Mesothelial cell of epicardium (in vitro differentiated cells): ENCODE measurements at places on chromosomes 5 and 9.
A peak's percentile ranks its signal among the peaks of the same experiment; 100 is the strongest.

- DNase-seq = no peak
- peaks cover 26% of the 10 kb centered on the region for H3K27me3 ChIP-seq
- H3K27ac ChIP-seq = no peak overlapping the region
- no peaks in the 10 kb centered on the region for H3K36me3 ChIP-seq
- H3K4me3 ChIP-seq = no peak overlapping the region
Observed at GRCh38 chr9:26662476-26662875, 230.1 kb downstream of the CAAP1 start.

- no peaks in the 10 kb centered on the region for H3K4me1 ChIP-seq
- peaks cover 23% of the 10 kb centered on the region for H3K27me3 ChIP-seq
- H3K36me3 ChIP-seq = no peaks in the 10 kb centered on the region
- no peak for DNase-seq
- H3K4me3 ChIP-seq = no peak overlapping the region
Observed at GRCh38 chr9:99079542-99079941, 25.4 kb upstream of the TGFBR1 start.

GRCh38 chr5:170773024-170773985 lies 10.2 kb upstream of the GABRP start:
- no peaks in the 10 kb centered on the region for H3K36me3 ChIP-seq
- peaks cover 3% of the 10 kb centered on the region for H3K27me3 ChIP-seq
- H3K27ac ChIP-seq = no peak overlapping the region
- no peak for DNase-seq
- no peak overlapping the region for H3K4me3 ChIP-seq

DNA sequence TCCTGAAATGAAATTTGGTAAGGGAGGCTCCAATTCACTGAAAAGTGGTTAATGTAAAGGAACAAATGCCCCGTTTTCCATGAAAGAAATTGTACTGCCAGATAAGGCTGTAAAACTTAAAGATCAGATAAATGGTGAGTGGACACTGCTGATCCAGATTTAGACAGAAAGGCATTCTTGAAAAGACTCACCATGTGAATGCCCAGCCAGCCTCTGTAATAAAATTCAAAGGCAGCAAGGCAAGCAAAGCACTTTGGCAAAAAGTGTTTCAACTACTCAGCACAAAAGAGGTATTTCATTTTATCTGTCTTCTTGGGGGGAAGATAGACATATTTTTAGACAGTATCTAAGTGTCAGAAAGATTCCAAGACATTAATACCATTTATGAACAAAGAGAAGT lies 133.6 kb downstream of the MLLT3 start:
- DNase-seq = no peak
- no peaks in the 10 kb centered on the region for H3K27me3 ChIP-seq
- H3K4me3 ChIP-seq = no peak overlapping the region
- H3K36me3 ChIP-seq = no peaks in the 10 kb centered on the region
- H3K27ac ChIP-seq = no peak overlapping the region

- H3K4me3 ChIP-seq = no peak overlapping the region
- no peak for DNase-seq
- no peaks in the 10 kb centered on the region for H3K4me1 ChIP-seq
- H3K36me3 ChIP-seq = peaks cover 9% of the 10 kb centered on the region
- no peak overlapping the region for H3K27ac ChIP-seq
Observed at GRCh38 chr5:123549256-123549904, 37.4 kb downstream of the CSNK1G3 start.

GRCh38 chr5:83475391-83475863 lies 3.9 kb downstream of the VCAN start:
- peaks cover 2% of the 10 kb centered on the region for H3K27me3 ChIP-seq
- no peak for DNase-seq
- H3K27ac ChIP-seq = peak overlapping the region; percentile 51
- H3K4me1 ChIP-seq = peaks cover 46% of the 10 kb centered on the region
- peaks cover 8% of the 10 kb centered on the region for H3K36me3 ChIP-seq

DNA sequence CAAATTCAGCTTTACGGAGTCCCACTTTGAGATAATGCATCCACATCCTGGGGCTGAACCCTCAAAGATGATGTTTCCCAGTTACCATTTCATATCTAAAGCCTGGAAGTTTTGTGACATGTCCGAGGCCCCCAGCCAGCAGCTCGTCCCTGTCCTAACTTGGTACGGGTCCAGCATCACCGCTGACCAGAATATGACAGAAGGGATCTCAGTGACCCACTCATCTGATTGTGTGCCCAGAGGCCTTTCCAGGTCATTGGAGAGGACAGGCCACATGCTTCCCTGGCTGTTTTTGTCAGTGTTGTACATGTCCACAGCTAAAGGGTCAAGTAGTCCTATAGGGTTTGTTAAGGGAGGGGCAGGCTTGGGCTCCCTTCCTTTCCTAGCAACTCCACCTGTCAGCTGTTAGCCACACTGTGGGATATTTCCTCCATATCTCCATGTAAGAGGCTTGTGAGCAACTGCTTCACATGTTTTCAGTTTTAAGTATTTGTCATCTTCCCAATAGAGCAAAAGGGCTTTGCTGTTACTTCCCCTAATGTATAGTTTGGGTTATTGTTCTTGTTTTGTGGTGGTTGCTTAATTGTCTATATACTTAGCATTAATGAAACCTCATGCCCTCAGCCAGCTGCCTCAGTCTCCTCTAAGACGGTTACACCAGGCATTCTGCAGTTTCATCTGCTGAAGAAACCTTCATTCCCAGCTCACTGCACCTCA lies 33.4 kb downstream of the SECISBP2 start:
- DNase-seq = no peak
- H3K4me3 ChIP-seq = no peak overlapping the region
- peaks cover 74% of the 10 kb centered on the region for H3K36me3 ChIP-seq
- no peaks in the 10 kb centered on the region for H3K4me1 ChIP-seq
- no peak overlapping the region for H3K27ac ChIP-seq

DNA sequence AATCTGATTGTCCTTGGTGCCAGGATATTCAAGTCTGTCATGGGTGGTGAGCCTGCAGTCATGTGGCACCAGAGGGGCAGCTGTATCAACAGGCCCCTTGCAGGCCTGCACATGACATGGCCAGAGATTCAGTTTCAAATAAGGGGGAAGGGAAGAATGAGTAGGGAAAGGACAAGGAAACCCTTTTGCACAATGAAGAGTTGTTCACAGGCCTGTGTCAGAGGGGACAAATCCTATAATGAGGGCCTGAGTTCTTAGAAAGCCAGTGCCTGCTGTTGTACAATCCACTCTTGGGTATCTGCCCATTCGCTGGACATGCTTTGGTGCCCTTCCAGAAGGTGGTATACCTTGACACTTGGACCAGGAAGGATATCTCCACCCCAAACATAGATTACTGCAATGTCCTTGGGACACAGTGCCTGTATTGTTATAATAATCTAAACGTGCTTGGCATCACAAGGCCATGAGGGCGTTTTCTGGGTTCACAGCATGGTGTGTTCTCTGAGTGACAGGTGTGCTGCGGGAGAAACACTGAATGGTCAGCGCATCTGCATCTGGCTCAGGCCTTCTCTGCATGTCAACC lies 1.9 kb upstream of the TMEM171 start:
- peaks cover 55% of the 10 kb centered on the region for H3K27me3 ChIP-seq
- no peak overlapping the region for H3K27ac ChIP-seq
- no peak for DNase-seq
- H3K4me3 ChIP-seq = no peak overlapping the region

- H3K4me1 ChIP-seq = peaks cover 20% of the 10 kb centered on the region
- H3K27me3 ChIP-seq = peaks cover 11% of the 10 kb centered on the region
- H3K27ac ChIP-seq = no peak overlapping the region
- peaks cover 11% of the 10 kb centered on the region for H3K36me3 ChIP-seq
- DNase-seq = no peak
Observed at GRCh38 chr5:127515693-127516440, 1.6 kb upstream of the PRRC1 start.

DNA sequence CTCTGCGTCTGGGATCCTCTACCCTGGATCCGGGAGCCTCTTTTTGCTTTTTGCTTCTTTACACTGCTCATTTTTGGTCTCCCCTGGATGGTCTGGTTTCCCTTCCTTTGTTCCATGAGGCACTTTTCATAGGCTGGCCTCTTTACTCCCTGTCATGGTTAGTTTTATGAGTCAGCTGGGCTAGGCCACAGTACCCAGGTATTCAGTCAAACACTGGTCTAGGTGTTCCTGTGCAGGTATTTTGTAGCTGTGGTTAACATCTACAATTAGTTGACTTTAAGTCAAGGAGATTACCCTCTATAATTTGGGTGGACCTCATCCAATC lies 17.5 kb downstream of the ANKRD33B start:
- no peaks in the 10 kb centered on the region for H3K36me3 ChIP-seq
- H3K4me1 ChIP-seq = peaks cover 19% of the 10 kb centered on the region
- no peak overlapping the region for H3K27ac ChIP-seq
- no peak overlapping the region for H3K4me3 ChIP-seq
- no peaks in the 10 kb centered on the region for H3K27me3 ChIP-seq

- H3K27ac ChIP-seq = no peak overlapping the region
- H3K4me3 ChIP-seq = no peak overlapping the region
- H3K36me3 ChIP-seq = no peaks in the 10 kb centered on the region
- no peak for DNase-seq
- H3K4me1 ChIP-seq = peaks cover 30% of the 10 kb centered on the region
Observed at GRCh38 chr9:83065233-83065632, 2.3 kb upstream of the RASEF start.

GRCh38 chr5:167207081-167207480 lies 1084.4 kb upstream of the WWC1 start:
- H3K27ac ChIP-seq = no peak overlapping the region
- no peaks in the 10 kb centered on the region for H3K4me1 ChIP-seq

GRCh38 chr5:131758520-131758900 lies 38.3 kb downstream of the FNIP1 start:
- peaks cover 6% of the 10 kb centered on the region for H3K4me1 ChIP-seq
- DNase-seq = no peak
- no peak overlapping the region for H3K4me3 ChIP-seq
- no peaks in the 10 kb centered on the region for H3K27me3 ChIP-seq
- H3K27ac ChIP-seq = no peak overlapping the region

DNA sequence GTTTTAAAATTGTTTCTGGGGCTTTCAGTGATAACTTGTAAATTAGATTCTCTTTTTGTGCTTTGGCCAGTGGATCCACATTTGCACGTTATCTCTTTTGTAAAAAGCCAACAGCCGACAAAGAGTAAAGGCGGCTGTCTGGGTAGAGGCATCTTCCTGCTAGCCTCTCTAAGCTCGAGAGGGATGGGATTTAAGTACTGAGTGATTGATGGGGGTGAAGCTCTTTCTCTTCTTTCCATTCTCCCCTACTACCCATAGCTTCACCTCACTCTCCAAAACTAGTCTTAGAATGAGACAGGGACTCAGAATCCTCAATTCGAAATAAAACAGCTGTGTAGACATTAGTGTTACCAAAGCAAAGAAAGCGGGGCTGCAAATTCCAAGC lies 3.4 kb downstream of the PBX3 start:
- H3K36me3 ChIP-seq = peaks cover 2% of the 10 kb centered on the region
- H3K27ac ChIP-seq = no peak overlapping the region
- peak overlapping the region; percentile 93 for H3K4me3 ChIP-seq

- no peaks in the 10 kb centered on the region for H3K36me3 ChIP-seq
- H3K27ac ChIP-seq = no peak overlapping the region
- DNase-seq = no peak
- H3K27me3 ChIP-seq = peaks cover 10% of the 10 kb centered on the region
- no peak overlapping the region for H3K4me3 ChIP-seq
Observed at GRCh38 chr5:158769696-158770095, 330.0 kb downstream of the EBF1 start.

DNA sequence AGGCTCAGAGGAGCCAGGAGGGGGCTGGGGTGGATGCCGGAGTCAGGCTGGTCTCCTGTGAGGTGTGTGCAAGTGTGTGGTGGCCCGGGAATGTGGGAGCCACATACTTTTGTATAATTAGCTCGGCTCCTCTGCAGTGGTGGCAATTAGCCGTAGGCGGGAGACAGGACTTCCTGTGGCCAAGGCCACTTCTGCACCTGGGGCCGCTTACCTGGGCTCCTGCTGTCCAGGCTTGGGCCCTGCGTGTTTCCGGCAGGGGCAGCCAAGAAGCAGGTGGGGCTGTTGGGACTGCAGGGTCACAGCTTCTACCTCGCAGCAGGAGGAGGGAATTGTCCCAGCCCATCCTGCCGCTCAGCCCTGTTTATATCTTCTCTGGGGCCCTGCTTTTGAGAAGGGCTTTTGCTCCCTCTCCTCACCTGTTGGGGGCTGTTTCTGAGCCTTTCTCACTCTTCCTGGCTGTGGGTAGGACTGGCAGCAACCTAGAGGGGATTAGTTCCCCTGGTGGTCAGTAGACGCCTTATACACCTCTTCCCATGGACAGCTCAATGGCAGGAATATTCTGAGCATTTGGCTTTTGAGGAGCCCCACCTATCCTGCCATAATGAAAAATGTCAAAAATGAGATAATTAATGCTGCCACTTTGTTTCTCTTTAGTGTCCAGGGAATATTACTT lies 145.4 kb upstream of the PITX1 start:
- H3K27ac ChIP-seq = no peak overlapping the region
- H3K27me3 ChIP-seq = peaks cover 8% of the 10 kb centered on the region

GRCh38 chr9:131951905-131952304 lies 127.8 kb downstream of the MED27 start:
- H3K27me3 ChIP-seq = no peaks in the 10 kb centered on the region
- no peak overlapping the region for H3K4me3 ChIP-seq
- peaks cover 20% of the 10 kb centered on the region for H3K36me3 ChIP-seq
- H3K27ac ChIP-seq = no peak overlapping the region
- H3K4me1 ChIP-seq = no peaks in the 10 kb centered on the region

GRCh38 chr9:116647515-116647809 lies 39.6 kb upstream of the TRIM32 start:
- H3K4me1 ChIP-seq = peaks cover 8% of the 10 kb centered on the region
- H3K27ac ChIP-seq = no peak overlapping the region
- DNase-seq = no peak
- peaks cover 10% of the 10 kb centered on the region for H3K36me3 ChIP-seq
- H3K4me3 ChIP-seq = no peak overlapping the region
- peaks cover 4% of the 10 kb centered on the region for H3K27me3 ChIP-seq

DNA sequence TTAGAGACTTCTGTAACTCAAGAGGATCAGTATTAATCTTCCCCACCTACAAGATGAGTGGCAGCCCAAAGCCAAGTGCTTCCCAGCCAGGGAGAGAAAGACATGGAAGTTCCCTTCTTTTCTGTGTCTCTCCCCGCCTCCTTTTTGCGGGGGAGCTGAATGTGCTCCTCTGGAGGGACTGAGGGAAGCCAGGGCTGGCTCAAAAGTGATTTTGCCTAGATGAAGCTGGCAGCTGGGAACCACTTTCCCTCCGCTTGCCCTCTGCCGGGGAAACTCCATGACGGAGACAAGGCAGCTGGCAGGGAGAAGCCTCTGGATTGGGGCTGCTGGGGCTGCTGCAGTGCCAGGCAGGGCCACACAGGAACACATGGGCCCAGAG lies 24.4 kb downstream of the EGR1 start:
- H3K4me1 ChIP-seq = peaks cover 36% of the 10 kb centered on the region
- H3K27me3 ChIP-seq = peaks cover 13% of the 10 kb centered on the region
- H3K27ac ChIP-seq = no peak overlapping the region
- no peaks in the 10 kb centered on the region for H3K36me3 ChIP-seq
- no peak overlapping the region for H3K4me3 ChIP-seq
- DNase-seq = no peak

GRCh38 chr9:107929443-107929842 lies 439.9 kb upstream of the KLF4 start:
- H3K27me3 ChIP-seq = no peaks in the 10 kb centered on the region
- DNase-seq = no peak
- peaks cover 25% of the 10 kb centered on the region for H3K4me1 ChIP-seq
- no peak overlapping the region for H3K27ac ChIP-seq
- no peak overlapping the region for H3K4me3 ChIP-seq
- H3K36me3 ChIP-seq = no peaks in the 10 kb centered on the region
